ENCODE measurements at places on chromosomes 13 and 19.

GRCh38 chr13:72180253-72180952, 313.4 kb upstream of the DACH1 start:
- no peak for DNase-seq

DNA sequence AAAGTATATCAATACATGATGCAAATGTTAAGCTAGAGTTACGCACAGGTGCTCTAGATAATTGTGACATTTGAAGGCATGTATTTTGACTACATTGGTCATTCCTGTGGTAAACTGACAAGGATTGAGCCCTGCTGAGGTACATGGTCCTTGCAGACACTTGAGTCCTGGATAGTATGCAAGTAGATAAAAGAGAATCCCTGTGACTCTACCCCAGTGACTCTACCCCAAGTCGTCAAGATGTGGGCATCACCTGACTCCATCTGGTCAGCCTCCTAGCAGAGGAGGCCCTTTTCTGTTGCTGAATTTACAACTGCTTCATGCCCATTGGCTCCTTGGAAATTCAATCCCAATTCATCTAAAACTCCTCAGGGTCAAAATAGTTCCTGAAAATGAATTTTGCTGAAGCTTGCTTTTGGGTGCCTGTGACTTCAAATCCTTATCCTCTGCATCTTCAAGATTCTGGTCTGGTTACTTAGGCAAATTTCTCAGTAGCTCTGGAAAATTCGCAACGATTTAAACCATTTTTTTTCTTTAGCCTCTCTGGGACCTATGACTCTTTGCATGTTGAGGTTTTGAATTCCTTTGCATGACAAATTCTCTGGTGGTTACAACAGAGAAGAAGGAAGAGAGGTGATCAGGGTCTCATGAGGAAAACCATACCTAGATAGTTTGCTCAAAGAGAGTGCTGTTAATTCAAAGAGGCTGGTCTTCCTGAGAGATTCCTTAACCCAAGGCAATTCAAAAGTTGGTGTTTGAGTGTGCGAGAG, 422.1 kb downstream of the FGF9 start:
- DNase-seq = no peak

DNA sequence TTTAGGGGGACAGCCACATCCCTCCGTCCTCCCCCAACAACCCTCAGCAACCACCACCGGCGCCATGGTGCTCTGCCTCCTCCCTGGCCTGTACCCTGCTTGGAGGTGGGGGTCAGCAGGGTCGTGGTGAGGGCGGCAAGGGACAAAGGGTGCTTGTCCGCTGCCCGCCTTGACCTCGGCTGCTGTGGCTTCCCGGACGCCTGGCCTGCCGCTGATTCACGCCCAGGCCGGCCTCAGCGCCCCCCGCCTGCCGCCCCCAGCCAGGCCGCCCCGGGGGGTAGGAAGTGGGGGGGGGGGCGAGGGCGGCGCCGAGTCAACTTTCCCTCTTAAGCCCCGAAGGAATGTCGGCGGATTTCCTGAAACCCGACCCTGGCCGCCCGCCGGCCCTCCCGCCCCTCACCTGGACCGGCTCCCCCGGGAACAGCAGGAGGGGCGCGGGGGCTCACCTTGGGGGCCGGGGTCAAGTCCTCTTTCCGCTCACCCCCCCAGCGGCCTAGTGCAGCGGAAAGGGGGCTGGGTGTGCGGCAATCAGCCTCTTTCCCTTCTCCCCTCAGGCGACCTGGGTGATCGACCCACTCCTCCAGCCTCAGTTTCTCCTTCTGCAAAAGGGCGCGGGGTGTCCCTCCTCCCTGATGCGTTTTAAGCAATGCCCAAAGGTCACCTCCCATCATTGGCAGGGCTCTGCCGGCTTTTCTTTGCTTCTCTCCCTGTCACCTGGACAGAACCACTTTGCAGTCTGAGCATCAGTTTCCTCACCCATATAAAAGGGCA, 1.9 kb upstream of the TMEM59L start:
- DNase-seq = no peak

- no peak for DNase-seq
Observed at GRCh38 chr19:34104096-34104495, 68.2 kb upstream of the LSM14A start.

DNA sequence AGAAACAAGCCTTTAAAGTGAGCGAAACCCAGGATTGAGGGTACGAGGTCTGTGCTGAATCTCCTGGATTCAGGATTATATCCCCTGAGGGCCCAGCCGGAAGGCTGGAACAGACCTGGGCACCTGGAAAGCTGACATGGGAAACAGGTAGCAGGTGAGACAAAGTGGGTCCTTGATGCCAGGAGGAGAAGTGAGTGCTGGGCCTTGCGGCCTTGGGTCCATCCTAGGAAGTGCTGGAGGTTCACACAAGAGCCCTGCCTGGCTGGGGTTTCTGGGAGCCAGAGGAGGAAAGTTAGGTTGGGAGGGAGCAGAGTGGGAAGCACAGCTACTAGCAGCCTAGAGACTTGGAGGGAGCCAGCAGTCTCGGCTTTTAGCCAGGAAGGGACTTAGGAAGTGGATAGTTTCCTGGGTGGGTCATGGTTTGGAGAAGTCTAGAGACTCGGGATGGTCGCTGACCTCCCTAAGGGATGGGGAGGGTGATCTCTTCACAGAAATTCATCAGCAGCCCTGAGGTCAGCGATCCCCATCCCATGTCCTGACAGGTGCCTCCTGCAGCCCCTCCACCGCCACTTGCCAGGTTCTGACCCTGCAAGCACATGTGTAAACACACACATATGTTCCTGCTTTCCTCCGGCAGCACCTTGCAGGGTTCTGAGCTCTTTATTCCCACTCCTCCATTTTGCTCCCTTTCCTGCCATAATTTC, 29.4 kb upstream of the ZNF492 start:
- no peak for DNase-seq

GRCh38 chr13:46596466-46596865, 43.5 kb downstream of the LRCH1 start:
- no peak for DNase-seq

GRCh38 chr13:36356058-36356457, 9.9 kb upstream of the SPART start:
- DNase-seq = no peak

GRCh38 chr13:37919329-37919880, 49.8 kb upstream of the TRPC4 start:
- no peak for DNase-seq

- DNase-seq = no peak
Observed at GRCh38 chr13:59494560-59494970, 669.2 kb downstream of the DIAPH3 start.

GRCh38 chr19:7928741-7929701, 3.1 kb upstream of the CTXN1 start:
- no peak for DNase-seq

DNA sequence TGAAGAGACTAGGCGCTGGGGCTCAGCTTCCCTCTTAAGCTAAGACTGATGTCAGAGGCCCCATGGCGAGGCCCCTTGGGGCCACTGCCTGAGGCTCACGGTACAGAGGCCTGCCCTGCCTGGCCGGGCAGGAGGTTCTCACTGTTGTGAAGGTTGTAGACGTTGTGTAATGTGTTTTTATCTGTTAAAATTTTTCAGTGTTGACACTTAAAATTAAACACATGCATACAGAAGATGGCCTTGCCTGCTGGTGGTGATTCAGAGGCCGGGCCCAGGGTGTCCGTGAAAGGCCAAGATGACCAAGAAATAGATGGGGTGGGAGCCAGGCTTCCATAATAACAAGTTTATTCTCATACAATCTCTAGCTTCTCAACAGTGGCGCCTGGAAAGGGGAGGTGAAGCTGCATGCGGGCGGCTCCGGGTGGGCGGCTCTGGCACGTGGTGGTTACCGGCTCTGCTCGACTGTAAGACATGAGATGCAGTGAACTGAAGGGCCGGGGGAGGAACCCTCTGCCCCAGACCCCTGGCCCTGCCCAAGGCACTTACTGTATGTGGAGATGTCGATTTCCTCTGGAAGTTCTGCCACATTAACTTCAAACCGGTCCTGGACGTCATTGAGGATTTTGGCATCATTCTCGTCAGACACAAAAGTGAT, 10.5 kb downstream of the DDX39A start:
- no peak for DNase-seq

- DNase-seq = no peak
Observed at GRCh38 chr13:50198508-50198907, 183.3 kb downstream of the KCNRG start.

DNA sequence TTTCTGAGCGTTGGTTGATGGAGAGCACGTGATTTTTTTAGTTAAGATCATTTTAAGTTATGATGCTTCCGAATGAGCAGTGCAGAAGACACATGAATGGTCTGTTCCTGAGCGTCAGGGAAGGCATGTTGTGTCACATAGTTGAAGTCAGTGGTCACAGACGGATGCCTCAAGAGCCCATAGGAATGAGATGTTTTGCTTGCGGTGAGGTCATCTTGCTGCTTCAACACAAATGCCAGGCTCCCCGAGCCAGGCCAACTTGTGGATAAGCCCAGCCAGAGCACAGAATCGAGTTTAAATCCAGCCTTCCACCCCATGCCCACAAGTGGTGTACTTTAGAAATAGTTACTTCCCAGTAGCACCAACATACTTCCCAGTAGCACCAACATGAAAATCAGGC, 5.4 kb downstream of the UPF3A start:
- DNase-seq = no peak

DNA sequence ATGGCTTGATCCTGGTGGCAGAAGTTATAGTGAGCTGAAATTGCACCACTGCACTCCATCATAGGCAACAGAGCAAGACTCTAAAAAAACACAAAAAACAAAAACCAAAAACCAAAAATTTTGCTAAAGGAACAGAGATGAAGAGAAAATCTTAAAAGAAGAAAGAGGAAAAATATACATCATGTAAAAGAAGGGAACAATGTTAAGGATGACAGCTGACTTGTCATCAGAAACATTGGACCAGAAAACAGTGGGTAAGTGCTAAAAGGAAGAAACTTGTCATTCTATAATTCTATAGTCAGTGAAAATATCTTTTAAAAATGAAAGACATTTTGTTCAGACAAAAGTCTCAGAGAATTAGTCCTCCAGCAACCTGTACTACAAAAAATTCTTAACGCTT, 93.8 kb downstream of the WASF3 start:
- no peak for DNase-seq

DNA sequence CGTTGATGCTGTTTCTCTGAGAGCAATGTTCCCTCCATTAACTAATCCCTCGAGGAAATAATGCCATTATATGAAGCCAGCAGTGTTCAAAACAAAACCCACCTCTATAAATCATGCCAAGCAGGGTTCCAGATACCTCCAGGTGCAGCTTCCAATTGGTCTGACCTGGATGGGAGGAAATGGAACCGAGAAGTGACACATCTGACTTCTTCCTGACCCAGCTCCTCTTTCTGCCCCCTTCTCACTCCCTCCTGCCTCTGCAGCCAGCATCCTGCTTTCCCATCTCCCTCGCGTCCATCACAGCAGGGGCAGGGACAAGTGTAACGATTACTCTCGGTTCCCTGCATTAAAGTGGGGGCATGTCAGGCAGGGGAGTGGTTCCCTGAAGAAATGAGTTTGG, 37.5 kb downstream of the HSPH1 start:
- DNase-seq = no peak

GRCh38 chr19:17128403-17128802, 52.8 kb downstream of the MYO9B start:
- DNase-seq = no peak

DNA sequence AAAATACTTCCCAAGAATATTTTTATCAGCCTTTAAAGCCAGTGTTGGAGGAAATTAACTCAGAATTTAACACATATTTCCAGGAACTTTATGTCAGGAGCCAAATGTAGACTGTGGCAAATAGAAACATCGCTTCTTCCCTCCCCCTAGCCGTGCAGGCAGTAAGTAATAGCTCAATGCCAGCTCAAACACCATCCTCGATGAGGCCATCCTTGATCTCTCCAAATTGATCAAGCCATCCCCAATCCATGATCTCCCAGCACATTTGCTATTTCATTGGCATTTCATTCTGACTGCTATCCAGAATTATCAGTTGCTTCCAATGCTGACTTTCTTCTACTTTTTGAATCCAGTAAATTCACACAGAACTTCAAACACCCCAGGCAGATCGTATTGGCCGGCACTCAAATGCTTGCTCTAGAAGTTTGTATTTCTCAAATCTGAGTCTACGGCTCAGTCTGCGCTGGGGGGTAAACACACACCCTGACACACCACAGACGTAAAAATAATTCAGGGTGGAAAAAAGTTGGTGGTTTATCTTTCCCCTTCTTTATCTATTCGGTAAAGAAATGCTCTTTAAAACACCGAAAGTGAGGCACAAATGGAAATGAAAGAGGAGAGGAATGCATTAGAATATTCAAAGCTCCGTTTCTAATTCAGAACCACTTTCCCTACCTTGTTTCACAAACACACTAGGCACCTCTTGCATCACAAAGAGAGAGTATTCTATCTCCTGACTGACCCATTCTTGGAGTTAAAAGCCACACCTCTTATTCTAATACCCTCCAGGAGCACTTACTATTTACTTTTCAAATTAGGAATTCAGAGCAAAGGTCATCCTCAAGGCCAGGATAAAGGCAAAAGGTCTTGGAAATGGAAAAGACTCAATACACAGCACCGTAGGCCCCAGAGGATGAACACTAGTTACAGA, 991 bp downstream of the OBI1 start:
- DNase-seq = peak; percentile 68

GRCh38 chr13:100542826-100543156, 45.8 kb downstream of the GGACT start:
- peak; percentile 27 for DNase-seq

DNA sequence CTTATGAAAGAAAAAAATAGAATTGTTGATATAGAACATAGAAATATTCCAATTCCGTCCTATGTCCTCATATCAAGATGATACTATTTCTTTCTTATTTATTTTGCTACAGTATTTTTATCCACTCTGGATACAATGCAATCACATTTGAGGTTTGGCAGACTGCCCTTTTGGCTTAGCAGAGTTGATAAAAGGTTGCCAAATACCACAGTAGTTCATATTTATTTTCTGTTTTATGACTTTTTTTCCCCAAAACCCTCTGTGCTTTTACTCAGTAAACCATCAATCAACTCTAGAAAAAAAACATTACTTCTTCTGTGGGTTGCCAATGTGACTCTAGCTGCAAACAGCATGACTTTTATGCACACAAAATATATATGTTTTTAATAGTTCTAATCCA, 424.5 kb downstream of the PCDH9 start:
- peak; percentile 48 for DNase-seq

DNA sequence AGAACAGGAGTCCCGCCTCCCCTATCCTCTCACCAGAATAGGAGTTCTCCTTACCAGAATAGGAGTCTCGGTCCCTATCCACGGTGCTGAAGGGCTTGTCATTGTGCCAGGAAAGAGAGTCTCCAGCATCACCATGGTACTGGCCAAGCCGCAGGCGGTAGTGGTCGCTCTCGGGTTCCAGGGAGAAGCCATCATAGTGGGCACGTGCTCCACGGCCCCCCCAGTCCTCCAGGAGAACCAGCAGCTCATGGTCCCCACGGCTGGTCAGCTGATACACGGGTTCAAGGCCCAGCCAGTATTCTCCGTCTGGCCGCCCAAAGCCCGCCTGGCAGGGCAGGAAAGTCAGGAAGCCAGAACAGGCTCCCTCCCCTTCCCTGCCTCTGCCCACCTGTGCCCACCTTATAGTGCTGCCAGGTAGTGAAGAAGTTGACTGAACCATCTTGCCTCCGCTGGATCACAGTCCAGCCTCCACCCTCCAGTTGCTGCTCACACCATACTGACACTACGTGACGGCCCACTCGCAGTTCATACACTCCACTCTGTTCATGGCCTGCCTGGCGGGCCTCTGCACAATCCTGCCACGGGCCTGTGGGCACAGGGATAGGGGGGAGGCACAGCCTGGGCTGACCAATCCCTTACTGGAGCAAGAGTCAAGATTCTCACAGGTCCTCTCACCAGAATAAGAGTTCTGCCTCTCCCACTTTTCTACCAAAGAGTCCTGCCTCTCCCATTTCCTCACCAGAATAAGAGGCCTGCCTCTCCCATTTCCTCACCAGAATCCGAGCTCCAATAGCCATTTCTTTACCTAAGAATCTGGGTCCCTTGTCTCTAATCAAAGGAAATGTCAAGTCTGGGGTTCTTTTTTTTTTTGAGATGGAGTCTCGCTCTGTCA, 7.4 kb downstream of the SHFL start:
- no peak for DNase-seq
